Stomach (tissue), 19 donors: ENCODE measurements at places on chromosomes 16 and 17. TPM values are rescaled to one million over a fixed set of nuclear protein-coding genes. Genes with fewer than 3 reads are reported as not detected.

The ASGR1 gene
- not detected for total RNA-seq

- DNase-seq, result peak; percentile 76
- H3K27me3 ChIP-seq, result no peaks in the 10 kb centered on the region
- peak overlapping the region; percentile 95 for H3K4me3 ChIP-seq
Measured at GRCh38 chr16:2429771-2430663, 770 bp downstream of the CCNF start.

GRCh38 chr16:54375071-54375470 lies 88.5 kb upstream of the IRX3 start:
- peaks cover 7% of the 10 kb centered on the region for H3K4me1 ChIP-seq
- peaks cover 49% of the 10 kb centered on the region for H3K27me3 ChIP-seq

The CCDC102A gene
- total RNA-seq, result 10.7 TPM

The GFOD2 gene
- total RNA-seq, result 26.8 TPM
